Transverse colon (tissue), 4 donors: ENCODE measurements at places on chromosomes 13 and 19.

- no peak for DNase-seq
Measured at GRCh38 chr19:35714601-35715354, 3.0 kb upstream of the KMT2B start.

GRCh38 chr13:72163678-72164077 is 296.7 kb upstream of the DACH1 start:
- no peak for DNase-seq

DNA sequence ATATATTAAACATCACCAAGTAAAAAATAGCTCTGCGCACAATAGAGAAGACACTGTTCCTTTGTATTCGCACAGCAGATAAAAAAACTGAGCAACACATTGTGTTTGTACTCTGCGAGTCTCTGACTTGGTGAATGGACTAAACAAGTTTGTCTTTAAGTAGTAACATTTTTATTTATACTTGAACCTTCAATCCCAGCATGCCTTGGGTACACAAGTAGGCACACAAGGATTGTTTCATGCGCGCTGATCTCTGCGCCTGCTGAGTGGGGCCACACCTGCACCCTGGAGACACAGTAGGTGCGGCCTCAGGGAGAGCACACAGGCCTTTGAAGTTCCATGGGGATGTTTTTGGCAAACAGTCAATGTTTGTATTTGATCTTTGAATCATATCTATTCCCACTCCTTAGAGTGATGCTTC is 318.9 kb downstream of the MYO16 start:
- DNase-seq = no peak

GRCh38 chr13:43331672-43332071 is 308.3 kb downstream of the DNAJC15 start:
- no peak for DNase-seq

DNA sequence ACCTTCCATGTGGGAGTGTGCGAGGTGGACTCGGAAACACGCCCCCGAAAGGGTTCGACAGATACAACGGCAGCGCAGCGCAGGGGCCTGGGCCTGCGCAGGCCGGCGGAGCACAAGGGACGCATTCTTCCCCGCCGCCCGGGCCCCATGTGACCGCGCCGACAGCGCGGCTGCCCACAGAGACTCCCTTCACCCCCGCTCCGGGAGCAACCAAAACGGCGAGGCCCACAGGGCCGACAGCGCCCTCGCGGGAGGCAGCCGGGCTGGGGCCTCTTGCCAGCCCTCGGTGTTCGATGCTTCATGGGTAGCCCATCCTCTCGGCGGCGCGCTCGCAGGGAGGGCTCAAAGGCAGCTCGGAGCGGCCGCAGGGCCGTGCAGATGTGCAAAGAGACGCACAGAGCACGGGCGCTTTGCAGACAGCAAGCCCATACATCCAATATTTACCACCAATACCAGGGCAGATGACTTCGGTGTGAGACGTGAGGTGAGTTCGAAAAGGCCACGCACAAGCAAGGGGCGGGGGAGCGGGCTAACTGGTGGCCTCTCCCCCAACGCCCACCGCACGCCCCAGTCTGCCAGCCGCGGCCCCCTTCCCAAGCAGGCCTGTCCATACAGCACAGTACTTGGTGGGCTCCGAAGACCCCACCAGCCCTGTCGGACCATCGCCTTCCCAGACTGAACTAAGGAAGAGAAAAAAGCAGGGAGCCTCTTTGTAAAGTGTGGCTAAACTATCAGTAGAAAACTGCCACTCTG is 89.9 kb downstream of the CRYL1 start:
- no peak for DNase-seq
